ENCODE measurements at places on chromosomes 7 and 10.
A peak's percentile ranks its signal among the peaks of the same experiment; 100 is the strongest.

DNA sequence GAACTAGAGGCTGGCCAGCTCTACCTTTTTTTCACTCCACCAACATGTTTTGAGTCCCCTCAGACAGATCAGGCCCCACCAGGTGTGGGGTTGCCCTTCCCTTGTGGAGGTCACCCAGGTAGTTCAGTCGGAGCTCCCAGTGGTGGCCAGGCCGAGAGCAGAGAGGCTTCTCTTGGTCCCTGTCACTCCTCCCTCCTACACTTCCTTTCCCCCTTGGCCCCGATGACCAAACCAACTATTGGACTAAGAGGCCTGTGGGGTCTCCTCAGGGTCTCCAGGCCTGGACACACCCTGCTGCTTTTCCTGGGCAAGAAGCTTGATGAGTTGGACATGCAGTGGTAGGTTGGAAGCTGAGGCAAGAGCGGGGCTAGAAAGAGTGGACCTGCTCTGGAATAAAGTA lies 174.8 kb downstream of the ZNF248 start:
- DNase-seq = no peak

DNA sequence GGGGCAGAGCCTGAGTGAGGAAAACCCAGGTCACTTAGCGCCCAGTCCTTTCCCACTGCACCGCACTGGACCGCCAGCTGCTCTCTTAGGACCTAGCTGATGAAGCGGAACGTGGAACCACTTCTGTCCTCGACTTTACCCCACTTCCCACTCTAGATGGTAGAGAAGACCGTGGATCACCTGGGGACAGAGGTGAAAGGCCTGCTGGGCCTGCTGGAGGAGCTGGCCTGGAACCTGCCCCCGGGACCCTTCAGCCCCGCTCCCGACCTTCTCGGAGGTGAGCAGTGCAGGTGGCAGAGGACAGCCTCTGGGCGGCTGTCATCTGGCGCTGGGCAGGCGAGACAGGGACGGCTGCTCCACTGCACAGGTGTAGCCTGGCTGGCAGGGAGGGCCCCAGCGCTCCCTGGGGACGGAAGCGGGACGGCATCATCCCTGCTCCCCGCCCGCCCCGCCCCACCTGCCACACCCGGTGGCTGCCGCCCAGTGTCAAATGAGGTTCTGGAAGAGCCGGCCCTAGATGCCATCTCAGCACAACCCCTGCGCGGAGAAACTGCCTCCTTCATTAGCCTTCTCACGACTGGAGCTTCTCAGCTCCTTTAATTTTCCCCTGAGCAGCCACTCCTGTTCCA lies 11.7 kb downstream of the PLAC9 start:
- no peak for DNase-seq

GRCh38 chr10:105259201-105259600 lies 618.1 kb downstream of the SORCS3 start:
- no peak for DNase-seq

DNA sequence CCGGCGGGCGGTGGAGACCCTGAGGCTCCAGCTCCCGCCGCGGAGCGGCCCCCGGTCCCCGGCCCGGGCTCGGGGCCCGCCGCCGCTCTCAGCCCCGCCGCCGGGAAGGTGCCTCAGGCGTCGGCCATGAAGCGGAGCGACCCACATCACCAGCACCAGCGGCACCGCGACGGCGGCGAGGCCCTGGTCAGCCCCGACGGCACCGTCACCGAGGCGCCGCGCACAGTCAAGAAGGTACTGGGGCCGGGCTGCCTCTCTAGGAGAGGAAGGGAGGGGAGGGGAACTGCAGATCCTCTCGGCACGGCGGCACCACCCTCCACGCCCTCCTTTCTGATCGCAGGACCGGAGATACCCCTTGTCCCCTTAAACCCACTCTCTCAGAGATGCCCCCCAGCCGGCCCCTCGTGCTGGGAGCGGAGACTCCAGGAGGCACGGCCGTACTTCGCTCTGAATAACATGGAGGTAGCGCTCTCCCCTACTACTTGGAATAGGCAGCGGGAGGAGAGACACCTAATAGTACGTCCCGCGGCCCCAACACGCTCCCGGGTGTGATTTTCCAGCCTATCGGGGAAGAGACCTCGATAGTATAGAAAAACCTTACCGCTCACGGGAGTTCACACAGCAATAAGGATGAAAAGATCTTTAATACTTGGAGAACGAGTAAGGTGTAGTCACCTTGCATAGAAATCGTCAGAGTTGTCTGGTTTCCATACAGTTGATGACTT lies 538 bp downstream of the AHCYL2 start:
- DNase-seq = peak; percentile 39
